ENCODE measurements at places on chromosomes 11 and 22.

GRCh38 chr11:73991471-73992006 is 8.9 kb upstream of the UCP2 start:
- no peak for DNase-seq

DNA sequence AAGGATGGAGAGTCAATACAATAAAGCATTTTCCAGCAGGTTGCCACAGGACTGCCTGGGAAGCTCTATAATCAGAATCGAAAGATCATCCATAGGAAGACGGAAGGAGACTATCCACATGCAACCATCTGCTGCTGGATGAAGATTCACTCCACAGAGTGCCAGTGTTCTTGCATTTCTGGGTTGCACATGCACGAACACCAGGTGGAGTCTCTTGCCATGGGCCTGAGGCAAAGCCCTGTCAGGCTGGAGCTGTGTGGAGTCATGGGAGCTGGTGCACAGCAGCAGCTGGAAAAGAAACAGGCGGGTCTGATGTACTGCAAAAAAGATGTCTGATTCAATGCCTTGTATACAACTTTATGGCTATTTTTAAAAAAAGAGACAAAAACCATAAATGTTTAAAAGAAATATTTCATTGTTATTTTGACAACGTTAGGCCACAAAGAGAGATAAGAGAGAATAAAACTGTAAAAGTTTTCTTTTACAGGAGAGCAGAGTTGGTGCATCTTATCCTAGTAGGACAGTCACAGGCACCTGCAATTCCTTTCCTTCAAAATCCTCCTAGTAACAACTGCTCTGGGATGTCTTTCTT is 12.9 kb upstream of the FAT3 start:
- DNase-seq = no peak

DNA sequence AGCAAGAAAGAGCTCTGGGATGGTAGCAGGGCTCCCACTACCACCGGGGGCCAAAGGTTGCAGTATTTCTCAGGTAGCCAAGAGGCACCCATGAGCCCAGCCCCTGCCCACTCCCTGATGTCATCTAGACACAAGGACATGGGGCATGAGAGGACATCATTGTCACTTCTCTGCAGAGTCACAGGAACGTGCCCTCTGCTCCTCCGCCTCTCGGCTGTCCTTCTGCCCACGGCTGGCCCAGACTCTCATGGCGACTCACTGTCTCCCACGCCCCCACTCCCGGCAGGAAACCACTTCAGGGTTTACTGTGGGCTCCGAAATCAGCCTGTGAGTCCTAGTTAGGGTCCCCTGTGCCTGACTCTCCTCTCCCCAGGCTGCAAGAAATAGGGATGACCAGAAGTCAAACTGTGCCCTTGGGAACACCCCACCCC is 1.8 kb upstream of the GAL start:
- DNase-seq = no peak

GRCh38 chr11:17384002-17384511 is 4.4 kb downstream of the KCNJ11 start:
- peak; percentile 92 for DNase-seq

- no peak for DNase-seq
These were observed 83.0 kb downstream of the TRAF6 start for GRCh38 chr11:36427079-36427478.

GRCh38 chr22:17733466-17733865 is 40.8 kb downstream of the BID start:
- DNase-seq = no peak

DNA sequence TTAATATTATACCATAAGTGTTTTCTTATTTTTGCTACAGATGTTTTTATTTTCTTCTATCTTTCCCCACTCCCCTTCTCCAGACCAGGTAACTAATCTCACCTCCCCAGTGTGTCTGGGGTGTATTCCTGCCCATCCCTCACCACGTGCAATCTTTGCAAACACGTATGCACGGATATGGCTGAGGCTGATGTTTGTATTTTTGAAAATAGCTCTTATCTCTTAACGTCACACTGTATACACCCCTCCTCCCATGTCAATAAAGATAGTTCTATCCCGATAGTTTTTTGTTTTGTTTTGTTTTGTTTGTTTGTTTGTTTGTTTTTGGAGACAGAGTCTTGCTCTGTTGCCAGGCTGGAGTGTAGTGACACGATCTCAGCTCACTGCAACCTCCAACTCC is 127.5 kb downstream of the FBXO7 start:
- DNase-seq = no peak

- DNase-seq = no peak
These were observed 11.9 kb downstream of the GLB1L2 start for GRCh38 chr11:134343646-134344045.

DNA sequence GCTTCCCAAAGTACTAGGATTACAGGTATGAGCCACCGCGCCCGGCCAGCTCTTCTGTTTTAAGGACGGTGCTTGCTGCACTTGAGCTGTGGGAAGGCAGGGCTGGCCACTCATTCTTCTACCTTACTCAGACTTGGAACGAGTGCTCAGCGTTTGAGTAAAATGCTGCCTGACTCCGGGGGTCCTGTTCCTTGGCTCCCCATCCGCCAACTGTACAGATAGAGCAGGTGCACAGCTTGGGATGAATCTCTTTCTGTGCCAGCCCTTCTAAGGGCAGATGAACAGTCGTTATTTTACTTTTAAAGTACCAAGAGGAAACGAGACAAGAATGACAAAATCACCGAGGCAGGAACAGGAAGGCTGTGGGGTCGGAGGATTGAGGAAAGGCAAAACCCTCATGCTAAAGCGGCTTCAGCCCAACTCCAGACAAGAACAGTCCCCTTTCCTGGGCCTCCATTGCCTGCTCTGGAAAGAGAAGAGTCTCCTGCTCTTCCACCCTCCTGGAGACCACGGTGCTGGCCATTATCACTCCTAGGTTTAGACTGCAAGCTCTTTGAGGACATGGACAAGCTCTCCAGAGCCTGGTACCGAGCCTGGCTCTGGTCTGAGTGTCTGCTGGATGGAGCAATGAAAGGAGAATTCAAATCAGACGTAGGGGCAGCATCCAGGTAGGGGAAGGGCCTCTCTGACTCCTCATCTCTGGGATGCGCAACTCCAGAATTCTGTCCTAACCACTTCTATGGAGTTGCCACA is 1.1 kb upstream of the SUN2 start:
- DNase-seq = peak; percentile 75

DNA sequence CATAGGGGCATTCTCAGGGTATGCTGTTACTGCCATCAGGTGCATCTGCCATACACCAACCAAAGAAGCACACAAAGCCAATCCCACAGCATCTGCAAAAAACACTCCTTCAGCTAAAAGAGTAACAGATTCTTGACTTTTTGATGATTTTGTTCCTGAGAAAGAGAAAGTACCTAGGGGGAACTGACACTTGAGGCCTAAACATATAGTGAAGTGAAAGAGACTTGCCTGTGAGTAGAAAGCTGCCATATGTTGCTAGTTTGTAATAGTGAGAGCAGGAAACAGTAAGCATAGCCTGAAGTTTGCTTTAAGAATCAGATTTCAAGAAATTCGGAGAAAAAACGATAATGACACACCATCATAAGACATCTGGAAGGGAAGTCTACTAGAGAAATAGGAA is 97.9 kb upstream of the CTSC start:
- no peak for DNase-seq

GRCh38 chr11:19441752-19442553 is 201.2 kb upstream of the E2F8 start:
- DNase-seq = peak; percentile 74

DNA sequence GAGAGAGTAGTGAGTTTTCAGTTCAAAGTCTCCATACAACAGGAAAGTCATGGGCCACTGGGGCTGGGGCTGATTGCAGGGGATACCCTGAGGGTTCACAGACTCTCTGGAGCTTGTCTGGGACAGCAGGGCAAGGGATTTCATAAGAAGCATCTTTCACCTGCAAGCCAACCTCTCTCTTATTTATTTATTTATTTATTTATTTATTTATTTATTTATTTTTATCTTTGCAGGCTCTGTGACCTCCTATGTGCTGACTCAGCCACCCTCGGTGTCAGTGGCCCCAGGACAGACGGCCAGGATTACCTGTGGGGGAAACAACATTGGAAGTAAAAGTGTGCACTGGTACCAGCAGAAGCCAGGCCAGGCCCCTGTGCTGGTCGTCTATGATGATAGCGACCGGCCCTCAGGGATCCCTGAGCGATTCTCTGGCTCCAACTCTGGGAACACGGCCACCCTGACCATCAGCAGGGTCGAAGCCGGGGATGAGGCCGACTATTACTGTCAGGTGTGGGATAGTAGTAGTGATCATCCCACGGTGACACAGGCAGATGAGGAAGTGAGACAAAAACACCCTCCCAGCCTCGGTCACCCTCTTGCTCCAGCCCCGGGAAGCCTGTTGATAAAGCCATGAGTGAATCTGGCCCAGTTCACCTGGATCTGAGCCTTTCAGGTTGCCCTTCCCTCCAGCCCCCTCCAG is 68.4 kb downstream of the GGTLC2 start:
- no peak for DNase-seq

DNA sequence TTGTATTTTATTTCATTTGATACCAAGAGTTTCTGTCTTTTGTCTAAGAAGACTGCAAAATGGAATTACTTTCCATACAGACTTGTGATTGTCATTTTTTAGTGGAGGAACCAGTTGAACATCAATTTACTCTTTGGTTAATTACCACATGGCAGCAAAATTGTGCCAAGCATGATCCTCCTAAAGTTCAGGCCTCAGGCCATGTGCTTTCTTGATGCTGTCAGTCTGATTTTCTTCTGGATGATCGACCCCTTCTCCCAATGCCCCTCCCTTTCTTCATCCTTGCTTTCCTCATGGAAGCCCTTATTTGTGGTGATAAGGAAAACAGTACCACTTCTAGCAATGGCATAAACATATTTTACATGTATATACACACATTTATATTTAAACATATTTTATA is 76.2 kb downstream of the SVIP start:
- no peak for DNase-seq

- DNase-seq = no peak
These were observed 7.8 kb downstream of the KCNE3 start for GRCh38 chr11:74459584-74459983.

DNA sequence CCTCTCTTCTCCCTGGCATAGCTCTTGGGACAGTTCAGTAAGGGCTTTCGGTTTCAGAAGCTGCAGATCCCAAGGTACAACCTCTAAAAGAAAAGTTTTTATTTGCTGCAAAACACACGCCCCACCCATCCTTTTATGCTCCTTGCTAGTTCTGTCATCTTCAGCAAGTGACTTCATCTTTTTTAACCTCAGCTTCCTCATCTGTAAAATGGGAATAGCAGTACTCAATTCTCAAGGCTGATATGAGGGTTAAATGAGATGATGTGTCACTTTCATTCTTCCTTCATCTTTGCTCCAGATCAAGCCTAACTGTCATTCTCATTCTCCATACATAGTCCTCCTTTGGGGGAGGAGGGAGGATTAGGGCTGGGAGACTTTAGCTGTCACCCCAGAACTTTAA is 90.0 kb upstream of the ALX4 start:
- no peak for DNase-seq

- DNase-seq = no peak
These were observed 64.0 kb upstream of the PTPRJ start for GRCh38 chr11:47916361-47916841.

GRCh38 chr11:35344681-35345574 is 74.4 kb downstream of the SLC1A2 start:
- DNase-seq = peak; percentile 62

DNA sequence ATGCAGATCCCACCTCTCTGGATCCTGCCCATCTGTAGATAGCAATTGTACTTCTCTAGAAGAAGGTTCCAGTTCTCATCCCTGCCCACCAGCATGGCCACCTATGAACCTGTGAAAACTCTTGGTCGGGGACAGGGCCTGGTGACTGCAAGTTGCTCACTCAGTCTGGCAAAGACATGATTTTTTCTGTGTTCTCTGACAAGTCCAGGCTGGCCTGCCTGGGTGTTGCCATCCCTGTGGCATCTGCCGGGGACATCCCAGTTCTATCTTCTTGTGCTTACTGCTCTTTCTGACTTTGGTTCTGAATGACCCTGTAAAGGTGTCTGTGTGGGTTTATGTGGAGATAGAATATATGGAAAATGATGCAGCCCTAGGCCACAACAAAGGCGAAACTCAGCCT is 545.8 kb downstream of the INSC start:
- no peak for DNase-seq

DNA sequence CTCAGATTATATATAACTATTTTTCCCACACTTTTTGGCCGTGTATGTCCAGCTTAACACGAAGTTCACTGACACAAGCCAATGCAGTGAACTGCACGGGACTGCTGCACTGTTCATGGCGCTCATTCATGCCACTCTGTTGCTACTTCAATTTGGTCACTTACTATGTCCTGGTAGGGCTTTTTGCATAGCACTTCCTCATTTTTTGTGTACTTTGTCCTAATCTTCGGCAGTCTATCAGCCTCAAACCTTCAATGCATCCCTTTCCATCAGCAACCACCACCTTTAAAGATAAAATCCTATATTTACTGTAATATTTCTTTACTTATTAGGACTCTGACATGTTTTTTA is 18.7 kb upstream of the ARHGAP32 start:
- no peak for DNase-seq

GRCh38 chr11:85276332-85276731 is 350.8 kb downstream of the DLG2 start:
- DNase-seq = no peak

DNA sequence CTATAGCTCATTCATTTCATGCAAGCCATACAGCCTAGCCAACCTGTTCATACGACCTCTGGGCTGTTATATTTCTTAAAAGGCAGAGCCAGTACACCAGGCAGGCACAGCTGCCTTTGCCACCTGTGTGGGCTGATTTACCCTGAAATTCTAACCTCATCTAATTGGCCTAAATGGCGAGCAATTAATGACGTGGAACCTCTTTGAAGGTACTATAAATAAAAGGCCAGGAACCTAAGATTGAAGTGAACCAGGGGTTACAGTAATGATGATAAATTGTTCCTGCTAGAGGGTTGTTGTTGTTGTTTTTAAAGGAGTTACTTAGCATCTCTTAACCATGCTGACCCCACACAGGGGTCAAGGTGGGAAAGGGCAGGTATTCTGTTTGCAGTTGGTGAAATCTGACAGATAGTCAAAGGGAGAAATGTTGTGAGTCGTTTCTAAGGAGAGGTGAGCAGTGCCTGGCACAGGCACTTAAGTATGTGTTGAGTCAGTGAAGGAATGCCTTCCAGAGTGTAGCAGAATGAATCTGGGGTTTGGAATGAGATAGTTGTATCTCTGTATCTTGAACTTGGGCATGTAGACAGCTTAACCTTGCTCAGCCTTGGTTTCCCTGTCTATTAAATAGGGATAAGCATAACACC is 213.5 kb upstream of the NAV2 start:
- no peak for DNase-seq

DNA sequence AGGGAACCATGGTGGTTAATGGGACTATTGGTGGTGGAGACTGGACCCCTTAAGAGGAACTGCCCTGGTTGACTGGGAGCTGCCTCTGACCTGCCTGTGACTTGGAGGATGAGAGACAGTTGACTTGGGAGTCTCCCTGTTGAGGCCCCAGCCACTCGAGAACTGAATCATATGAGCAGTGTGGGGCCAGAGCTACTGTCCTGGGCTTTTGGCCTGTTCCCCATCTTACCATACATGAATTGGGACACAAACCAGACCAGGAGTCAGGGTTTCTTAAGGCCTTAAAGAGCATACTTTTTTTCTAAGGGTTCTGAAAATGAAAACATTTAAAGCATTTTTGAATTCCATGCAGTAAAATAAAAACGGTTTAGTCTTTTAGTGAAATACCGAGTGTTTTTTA is 92.8 kb downstream of the TEAD1 start:
- DNase-seq = no peak
